ENCODE measurements at places on chromosomes 7 and 10. TPM values are rescaled to one million over a fixed set of nuclear protein-coding genes. Genes with fewer than 3 reads are reported as not detected.

The ZRANB1 gene
- total RNA-seq = 27.6 TPM

The SKIDA1 gene
- total RNA-seq = 3.1 TPM

The CALML5 gene
- total RNA-seq = not detected

The MRPS24 gene
- 38.0 TPM for total RNA-seq

The LIPF gene
- not detected for total RNA-seq

The GSTO2 gene
- 2.1 TPM for total RNA-seq

The LMTK2 gene
- total RNA-seq = 14.5 TPM

The C1QL3 gene
- not detected for total RNA-seq

The NPM3 gene
- total RNA-seq = 8.0 TPM

The SYT15B gene
- 12.5 TPM for total RNA-seq

The BMI1 gene
- 62.7 TPM for total RNA-seq

The DOCK1 gene
- 99.7 TPM for total RNA-seq
